Suppressor macrophage (primary cell): ENCODE measurements at places on chromosomes 13 and 19.

GRCh38 chr13:106453101-106453500, 82.4 kb downstream of the EFNB2 start:
- no peak for DNase-seq

DNA sequence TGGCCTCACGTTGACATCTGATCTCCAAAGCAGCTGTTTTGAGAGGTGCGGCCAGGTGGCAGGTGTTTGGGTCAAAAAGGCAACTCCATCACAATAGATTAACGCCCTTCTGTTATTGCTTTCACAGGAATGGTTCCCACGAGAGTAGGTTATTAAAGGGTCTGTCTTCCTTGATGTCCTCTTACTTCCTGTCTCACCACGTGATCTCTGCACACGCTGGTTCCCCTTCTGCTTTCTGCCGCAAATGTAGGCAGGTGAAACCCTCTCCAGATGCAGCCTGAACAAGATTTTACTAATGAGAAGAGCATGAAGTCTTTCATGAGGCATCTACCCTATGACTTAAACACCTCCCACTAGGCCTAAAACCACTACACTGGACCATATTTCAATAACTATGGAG, 22.8 kb upstream of the ZNF564 start:
- no peak for DNase-seq

- no peak for DNase-seq
These were observed 186.2 kb downstream of the POSTN start for GRCh38 chr13:37412241-37412921.

- no peak for DNase-seq
These were observed 79.6 kb downstream of the FGF14 start for GRCh38 chr13:102322211-102322610.

DNA sequence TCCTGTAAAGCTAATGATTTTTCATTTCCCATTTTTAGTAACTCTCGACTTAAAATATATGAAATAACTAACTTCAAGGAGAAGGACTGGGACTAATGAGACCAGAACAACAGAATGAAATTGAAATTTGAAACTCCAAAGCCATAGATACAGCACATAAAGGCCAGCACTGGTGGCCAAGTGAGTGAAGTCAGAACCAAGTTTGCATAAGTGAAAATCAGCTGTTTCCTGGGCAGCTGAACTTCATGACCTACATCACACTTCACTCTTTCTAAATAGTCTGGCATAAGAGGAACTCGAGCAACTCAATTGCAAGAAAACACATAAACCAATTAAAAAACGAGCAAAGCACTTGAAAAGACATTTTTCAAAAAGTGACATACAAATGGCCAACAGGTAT, 84.5 kb downstream of the DCLK1 start:
- no peak for DNase-seq

GRCh38 chr19:18293642-18294466, 12.4 kb upstream of the JUND start:
- no peak for DNase-seq

GRCh38 chr13:78958006-78958405, 299.1 kb upstream of the OBI1 start:
- DNase-seq, result no peak

DNA sequence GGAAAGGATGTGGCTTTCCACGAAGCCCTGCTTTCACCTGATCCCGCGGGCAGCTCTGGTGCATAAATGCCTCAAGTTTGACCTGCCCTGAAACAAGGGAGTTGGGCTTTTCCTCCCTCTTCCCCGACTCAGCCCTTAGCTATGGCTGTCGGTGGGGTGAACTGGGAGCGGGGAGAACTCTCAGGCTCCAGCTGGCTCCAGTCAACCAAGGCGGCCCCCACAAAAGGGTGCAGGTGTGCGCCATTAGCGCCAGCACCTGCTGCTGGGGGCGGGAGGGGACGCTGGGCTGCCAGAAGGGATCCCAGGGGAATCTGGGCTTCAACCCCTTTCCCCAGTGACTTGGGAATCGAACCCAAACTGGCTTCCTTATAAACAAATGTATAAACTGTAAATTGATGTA, 7.1 kb upstream of the DHRS12 start:
- DNase-seq, result no peak

GRCh38 chr19:10655457-10656312, 1.5 kb downstream of the ILF3 start:
- peak; percentile 42 for DNase-seq

DNA sequence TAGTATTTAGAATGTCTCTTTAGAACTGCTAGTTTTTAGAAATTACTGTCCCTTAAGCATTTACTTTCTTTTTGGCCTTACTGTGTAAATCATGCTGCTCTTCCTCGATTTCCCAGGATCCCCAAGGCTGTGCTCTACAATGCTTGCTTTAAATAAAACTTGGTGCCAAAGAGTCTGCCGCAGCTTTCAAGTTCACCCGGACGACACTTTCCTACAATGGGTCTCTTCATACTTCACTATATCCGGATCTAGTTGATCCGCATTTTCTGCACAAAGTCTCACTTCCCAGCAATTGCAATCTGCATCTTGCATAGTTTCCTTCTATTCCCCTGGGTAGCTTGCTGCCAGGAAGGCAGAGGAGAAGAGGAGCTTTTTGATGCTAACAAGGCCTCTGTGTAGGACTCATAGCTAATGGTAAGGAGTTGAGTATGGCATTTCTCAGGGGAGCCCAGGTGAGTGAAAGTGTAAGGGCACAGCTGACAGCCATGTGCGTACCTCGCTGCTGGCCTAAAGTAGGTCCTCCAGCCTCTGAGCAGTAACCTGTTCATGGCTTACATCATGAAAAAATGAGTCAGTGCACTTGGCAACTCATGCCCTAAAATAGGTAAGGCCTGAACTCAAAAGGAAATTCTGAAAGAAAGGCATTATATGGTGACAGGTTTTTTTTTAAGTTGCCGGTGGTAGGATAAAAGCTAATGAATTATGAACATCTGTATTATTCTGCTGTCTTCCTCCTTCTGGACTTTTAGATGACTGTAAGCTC, 101.6 kb downstream of the ENOX1 start:
- DNase-seq, result no peak

DNA sequence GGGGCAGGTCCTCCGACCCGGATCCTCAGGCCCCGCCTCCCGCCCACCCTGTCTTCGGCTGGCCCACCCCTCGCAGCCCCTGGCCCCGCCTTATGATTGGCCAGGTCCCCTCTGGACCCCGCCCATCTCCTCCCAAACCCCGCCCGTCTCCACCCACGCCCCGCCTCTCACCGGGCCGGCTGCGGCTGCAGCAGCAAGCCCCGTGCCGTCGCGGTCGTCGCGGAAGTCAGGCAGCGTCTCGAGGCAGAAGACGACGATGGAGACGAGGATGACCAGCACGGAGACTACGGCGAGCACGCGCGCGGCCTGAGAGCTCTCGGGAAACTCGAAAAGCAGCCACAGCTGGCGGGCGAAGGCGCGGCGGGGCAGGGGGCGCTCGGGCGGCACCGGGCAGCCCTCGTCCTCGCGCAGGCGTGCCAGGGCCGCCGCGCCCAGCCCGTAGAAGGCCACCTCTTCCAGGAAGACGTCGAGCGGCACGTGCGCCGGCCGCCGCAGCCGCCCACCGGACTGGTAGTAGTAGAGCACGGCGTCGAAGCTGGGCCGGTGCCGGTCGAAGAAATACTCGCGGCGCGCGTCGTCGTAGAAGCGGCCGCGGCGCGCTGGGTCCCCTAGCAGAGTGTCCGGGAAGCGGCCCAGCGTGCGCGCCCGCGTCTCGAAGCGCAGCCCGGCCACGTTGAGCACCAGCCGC, 495 bp downstream of the KCNA7 start:
- DNase-seq, result peak; percentile 27
